ENCODE measurements at places on chromosomes 7 and 10.
A peak's percentile ranks its signal among the peaks of the same experiment; 100 is the strongest.

DNA sequence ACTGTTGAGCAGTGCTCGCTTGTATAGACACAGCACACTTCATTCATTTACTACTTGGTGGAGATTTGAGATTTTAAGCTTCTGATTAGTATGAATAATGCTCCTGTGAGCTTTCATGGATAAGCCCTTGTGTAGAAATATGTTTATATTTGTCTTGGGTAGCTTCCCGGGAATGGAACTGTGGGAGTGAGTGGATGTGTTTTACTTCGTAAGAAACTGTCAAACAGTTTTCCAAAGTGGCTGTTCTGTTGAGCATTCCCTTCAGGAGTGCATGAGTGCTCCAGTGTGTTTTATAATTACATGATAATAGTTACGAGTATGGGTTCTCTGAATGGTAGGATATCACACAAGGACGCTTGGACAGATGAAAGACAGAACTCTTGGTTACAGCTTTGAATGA lies 49.4 kb downstream of the VWC2 start:
- no peak for DNase-seq

DNA sequence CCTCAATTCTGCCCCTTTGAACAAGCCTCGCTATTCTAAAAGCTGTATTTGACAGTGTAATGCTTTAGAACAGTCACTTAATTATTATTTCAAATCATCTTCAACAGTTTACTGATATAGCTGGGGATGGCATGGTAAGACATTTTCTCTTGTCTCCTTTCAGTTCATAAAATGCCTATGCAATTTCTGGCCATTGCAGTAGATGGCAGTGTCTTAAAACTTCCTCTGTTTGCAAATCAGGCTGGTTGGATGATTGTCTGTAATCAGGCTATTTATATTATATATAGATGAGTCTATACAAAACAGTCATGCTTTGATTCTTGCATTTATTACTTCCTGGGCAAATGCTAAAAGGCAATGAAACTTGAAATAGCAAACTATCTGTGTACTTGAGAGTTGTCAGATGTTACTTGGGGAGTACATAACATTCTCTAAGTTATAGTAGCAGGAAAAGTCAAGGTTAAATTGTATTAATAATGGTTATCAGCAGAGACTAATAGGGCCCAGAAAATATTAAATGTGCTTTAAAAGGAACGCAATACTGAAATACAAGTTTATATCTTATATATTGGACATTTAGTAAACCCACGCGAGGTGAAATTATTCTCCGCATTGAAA lies 55.5 kb upstream of the LHFPL3 start:
- peak; percentile 30 for DNase-seq

DNA sequence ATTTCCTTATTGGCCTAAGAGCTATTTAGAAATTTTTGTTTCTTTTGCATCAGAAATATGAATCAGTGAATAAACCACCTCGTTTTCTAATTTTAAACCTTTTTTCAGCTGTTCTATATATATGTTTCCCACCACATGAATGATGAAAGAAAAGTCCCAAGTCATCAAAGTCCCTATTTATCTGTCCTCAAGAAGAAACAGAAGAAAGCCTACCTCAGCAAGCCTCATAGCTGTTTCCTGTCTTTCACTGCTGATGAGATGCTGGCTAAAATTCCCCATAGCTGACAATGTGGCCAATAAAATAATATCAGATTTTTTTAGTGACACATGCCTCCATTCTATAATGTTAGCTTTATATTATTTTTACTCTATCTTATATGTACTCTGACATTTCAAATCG lies 54.2 kb downstream of the SEC61G start:
- DNase-seq = no peak

DNA sequence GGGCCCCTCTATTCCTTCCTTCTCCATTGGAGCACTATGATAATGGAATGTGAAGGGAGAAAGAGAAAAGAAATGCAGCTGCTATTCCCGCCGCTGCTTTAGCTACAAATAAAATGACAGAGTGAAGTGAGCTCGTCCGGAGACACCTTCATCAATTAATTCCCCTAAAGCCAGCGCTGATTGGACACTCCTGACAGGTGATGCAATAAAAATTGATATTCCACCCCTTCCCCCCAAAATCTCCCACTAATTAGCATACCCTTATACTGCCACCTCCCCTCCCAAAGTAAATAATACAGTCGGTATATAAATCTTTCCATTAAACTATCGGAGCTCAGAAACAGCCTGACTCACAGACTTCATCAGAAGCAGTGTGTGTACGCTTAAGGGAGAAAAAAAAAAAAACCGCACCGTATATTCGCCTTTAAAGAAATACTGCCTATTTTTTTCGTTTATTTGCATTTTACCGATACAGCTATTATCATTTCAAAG lies 7.3 kb downstream of the SKIDA1 start:
- DNase-seq = no peak

- peak; percentile 86 for DNase-seq
These were observed 35.9 kb downstream of the TCF7L2 start for GRCh38 chr10:112985690-112986543.

GRCh38 chr10:69506487-69506833 lies 55.2 kb downstream of the TSPAN15 start:
- DNase-seq = no peak

- no peak for DNase-seq
These were observed 63.6 kb upstream of the CARD11 start for GRCh38 chr7:3107228-3107763.

DNA sequence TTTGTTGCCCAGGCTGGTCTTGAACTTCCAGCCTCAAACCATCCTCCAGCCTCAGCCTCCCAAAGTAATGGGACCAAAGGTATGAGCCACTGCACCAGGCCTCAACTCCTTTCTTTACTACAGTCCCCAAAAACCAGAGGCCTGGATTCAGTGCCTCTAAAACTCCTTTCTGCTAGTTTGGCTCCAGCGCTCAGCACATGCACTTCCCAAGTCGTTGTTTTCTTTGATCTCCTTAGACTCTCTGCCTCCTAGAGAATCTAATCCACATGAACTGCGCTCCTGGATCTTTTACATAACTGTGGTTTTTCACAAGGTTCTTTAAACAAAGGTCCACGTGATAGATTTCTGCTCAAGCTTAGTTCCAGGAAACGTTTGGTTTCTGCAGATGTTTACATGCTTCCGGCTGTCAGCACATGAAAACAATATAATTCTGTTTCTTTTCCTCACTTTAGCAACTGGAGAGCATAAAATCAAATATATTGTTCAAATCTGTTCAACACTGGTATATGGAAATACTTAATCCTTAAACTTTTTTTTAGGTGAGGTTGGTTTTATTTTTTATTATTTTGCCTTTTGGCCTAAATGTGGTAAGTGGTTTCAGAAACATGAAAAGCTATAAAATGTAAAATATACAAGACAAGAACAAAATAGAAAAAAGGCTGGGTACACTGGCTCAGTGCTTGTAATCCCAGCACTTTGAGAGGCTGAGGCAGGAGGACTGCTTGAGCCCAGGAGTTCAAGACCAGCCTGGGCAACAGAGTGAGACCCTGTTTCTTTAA lies 270.5 kb upstream of the MKLN1 start:
- no peak for DNase-seq

DNA sequence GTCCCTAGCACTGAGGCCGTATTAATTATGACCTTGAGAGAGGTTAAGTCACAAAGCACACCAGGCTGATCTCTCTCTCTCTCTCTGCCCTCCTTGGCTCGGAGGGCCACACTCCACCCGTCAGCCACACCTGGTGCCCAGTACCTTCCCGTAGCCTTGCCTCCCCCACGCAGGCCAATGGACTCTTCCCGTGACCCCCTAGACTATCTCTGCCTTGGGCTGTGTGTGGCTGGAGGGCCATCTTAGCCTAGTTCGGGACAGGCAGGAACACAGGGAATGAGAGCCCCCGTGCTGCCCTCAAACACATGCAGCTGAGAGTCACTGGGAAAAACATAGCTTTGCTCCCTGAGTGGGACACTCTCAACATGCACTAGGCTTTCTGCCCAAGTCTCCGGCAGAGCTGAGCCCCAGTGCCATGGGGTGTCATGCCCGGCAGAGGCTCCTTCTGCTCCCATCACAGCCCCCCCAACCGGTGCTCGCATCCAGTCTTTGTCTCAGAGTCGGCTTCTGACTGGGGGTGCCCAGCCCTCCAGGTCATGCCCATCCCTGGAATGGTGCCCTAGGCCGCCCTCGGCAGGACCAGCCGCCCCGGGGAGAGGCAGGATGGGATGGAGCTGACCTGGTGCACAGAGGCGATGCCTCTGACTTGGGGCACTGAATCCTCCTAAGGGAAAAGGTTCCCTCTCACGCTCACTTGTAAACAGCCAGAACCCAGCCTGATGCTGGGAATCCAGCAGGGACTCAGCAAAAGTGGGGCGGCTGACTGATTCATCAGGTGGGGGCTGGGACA lies 63.0 kb downstream of the TCERG1L start:
- DNase-seq = no peak

GRCh38 chr7:105270117-105270516 lies 118.6 kb downstream of the SRPK2 start:
- no peak for DNase-seq

GRCh38 chr10:125029584-125030242 lies 87.8 kb downstream of the ZRANB1 start:
- DNase-seq = no peak

GRCh38 chr10:10564081-10564794 lies 453.4 kb upstream of the CELF2 start:
- DNase-seq = no peak

DNA sequence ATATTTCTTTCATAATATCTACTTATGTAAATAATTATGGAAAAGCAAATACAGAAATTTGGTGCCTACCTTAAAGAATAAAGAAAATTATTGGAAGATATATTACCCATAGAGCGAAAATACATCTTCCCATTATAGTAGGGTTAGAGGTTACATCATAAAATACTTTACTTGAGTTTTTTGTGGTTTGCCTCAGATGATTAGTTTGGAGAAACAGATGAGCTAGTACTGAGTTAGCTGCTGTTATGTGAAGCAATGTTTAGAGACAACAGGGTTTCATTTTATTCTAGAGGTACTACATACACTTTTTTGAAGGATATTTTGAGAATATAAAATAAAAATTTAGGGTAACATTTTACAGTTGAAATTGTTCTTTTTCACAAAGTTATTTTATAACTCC lies 2.9 kb upstream of the MLLT10 start:
- DNase-seq = no peak

GRCh38 chr10:69202332-69202731 lies 17.8 kb upstream of the HKDC1 start:
- DNase-seq = peak; percentile 82

DNA sequence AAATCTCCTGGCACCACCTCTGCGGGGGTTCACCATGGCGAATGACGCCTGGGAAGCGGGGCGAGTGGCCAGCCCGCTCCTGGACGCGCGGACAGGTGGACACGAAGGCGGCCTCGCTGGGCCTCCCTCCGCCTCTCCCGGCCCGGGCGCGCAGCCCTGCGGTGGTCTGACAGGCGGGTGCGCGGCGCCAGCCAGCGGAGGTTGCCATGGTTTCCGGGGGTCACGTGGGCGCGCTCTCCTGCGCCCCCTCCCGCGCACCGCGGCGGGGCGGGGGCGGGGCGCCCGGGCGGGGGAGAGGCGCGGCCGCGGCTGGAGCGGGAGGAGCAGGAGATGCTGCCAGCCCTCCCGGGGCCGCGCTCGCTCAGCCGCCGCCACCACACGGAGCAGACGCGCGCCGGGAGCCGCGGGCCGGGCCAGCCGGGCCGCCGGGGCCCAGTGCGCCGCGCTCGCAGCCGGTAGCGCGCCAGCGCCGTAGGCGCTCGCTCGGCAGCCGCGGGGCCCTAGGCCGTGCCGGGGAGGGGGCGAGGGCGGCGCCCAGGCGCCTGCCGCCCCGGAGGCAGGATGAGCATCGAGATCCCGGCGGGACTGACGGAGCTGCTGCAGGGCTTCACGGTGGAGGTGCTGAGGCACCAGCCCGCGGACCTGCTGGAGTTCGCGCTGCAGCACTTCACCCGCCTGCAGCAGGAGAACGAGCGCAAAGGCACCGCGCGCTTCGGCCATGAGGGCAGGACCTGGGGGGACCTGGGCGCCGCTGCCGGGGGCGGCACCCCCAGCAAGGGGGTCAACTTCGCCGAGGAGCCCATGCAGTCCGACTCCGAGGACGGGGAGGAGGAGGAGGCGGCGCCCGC lies at the start of gene PRKAR2B:
TSS of gene PRKAR2B (plus strand) at position 359 of the 848 bp plus-strand sequence. CDS start at position 562, 203 bp downstream.
- peak; percentile 45 for DNase-seq

DNA sequence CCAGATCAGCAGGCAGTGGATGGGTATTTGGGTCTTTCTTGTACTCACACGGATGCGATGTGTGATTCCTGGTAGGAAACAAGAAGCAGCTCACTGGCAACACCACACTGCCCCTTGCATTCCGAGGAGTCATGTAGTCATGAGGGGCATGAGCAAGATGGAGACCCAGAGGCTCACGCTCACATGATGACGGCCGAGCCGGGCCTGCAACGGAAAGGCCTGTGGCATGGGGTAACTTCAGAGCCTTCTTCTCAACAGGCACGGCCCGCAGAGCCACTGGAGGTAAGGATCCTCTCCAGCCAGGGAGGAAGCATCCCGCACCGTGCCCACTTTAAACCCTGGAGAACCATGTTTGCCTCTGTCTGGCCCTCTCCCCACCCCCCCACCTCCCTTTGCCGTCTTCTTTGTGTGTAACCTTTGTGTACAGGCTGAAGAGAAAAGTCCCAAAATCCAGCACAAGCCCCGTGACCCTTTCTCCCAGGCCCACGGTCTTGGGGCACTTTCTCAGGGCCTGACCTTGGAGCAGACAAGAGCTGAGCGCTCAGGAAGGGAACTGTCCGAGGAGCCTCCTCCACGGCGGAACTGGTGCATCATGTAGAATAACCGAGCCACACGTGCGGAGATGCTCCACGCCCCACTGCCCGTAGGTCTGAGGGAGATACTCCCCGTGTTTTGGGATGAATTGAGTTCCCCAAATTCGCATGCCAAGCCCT lies 516.4 kb downstream of the DNAJB6 start:
- peak; percentile 48 for DNase-seq

GRCh38 chr7:4775848-4776623 lies 613 bp downstream of the AP5Z1 start:
- peak; percentile 58 for DNase-seq

DNA sequence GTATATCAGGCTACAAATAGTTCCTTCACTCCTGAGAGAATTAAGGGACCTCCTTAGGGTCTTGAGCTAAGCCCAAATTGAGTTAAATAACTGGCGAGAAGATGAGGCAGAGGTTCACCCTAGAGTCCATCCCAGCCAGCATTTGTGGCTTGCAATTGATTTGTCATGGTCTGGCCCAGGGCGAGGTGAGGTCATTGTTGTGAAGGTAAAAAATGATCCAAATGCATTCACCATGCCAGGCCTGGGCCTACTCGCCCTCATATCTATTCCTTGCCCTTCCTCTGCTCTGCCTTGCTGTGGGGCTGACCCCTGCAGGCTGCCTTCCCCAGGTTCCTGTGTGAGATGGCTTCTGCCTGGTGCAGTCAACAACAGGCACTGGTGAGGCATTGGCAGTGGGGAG lies 207.2 kb downstream of the ZNF365 start:
- DNase-seq = no peak

- peak; percentile 50 for DNase-seq
These were observed 53.7 kb upstream of the KLF6 start for GRCh38 chr10:3838460-3839437.
